ENCODE measurements at places on chromosomes 7 and 10.

DNA sequence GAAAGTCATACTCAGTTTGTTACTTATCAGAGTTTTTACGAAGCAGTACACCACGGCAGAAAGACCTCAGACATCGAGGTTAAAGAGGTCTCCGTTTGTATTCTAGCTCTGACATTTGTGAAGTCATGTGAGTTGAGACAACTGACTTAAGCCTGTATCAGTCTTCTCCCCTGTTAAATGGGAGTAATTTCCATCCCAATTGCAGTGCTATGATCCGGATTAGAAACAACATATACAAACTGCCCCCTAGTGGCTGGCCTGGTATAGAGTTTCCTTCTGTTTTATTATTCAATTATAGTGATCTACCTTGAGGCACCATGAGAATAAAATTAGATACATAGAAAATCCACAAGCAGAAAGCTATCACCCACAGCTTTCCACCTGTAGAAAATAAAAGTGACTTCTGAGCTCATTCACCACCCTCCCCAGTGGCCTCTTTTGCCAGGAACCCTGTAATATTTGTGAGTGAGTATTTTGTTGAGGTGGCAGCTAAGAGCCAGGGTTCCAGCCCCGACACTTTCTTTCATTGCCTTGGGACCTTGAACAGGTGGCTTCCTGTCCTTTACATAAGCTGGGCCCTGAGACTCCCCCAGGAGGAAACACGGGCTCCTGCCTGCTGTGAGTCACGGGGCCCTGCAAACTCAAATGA is 607.2 kb upstream of the MGMT start:
- peak; percentile 39 for DNase-seq

DNA sequence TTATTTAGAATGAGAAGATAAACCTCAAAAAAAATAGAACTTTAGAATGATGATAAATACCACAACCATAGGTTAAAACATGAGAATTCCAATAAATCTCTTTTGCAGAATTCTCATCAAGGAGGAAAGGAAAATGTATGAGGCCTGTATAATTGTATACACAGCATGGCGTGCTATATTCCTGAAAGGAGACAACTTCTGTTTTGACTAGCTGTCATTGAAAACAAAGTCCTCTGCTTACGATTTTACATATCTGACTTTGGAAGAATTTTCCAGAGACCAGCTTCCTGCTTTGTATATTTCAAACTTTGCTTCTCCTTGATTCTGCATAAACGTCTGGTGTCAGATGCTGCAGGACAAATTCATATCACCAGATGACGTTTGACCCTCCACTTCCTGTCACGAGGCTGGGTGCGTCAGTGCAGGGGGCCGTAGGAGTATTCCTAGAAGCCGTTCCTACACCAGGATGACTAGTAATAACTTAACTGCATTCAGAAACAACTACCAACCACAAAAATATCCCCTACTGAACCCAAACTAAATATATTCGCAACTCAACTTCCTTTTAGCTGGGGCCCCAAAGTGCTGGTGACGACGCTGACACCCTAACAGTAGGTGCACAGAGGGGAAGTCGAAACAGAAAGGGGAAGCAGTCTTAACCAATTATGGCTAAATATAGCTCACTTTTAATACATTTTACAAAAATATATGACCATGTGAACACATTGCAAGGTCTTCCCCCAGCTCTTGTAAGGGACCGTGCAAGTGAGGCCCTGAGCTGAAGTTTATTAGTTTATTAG is 178.6 kb upstream of the INHBA start:
- DNase-seq, result no peak

- DNase-seq, result no peak
Observed at GRCh38 chr10:74491014-74491413, 335.4 kb upstream of the KAT6B start.

GRCh38 chr7:102236592-102237287 is 49.9 kb upstream of the SH2B2 start:
- peak; percentile 51 for DNase-seq

- no peak for DNase-seq
Observed at GRCh38 chr7:44338600-44338999, 13.2 kb upstream of the CAMK2B start.

DNA sequence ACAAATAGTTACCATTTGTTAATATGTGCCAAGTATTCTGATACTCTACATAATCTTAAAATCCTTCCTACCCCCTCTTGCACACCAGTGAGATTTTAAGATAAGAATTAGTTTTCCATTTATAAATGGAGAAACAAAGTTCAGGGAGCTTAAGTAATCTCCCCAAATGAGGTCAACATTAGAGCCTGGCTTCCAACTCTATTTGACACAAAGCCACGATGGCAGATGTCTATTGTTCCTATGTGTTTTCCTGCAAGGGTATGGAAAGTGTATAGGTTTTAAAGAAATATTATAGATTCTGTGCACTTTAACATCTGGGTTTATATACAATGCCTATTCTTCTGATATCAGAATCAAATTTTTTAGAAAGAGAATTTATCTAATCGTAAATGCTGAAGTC is 143.9 kb upstream of the SEMA3C start:
- DNase-seq, result no peak

GRCh38 chr10:32112055-32112454 is 55.8 kb upstream of the KIF5B start:
- DNase-seq, result peak; percentile 50

DNA sequence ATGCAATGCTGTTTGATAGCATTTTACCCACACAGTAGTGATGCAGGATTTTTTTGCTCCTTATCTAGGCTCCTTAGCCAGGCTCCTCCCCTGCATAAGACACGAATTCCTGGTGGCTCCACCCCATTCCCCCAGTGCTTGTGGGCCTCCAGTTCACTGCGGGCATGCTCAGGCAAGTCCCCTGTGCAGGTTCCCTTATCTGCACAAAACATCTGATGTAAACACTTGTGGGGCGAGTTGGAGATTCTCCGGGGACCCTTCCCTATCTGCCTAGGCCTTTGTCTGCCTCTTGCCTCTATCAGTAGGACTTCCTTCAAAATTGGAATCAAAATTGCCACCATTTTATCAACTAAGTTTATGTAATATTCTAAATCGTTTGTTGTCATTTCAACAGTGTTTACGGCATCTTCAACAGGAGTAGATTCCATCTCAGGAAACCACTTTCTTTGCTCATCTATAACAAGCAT is 5.4 kb upstream of the STK17A start:
- DNase-seq, result peak; percentile 38

- no peak for DNase-seq
Observed at GRCh38 chr10:52249850-52250395, 64.2 kb upstream of the DKK1 start.

GRCh38 chr7:110119883-110120581 is 970.9 kb upstream of the LRRN3 start:
- DNase-seq, result no peak

DNA sequence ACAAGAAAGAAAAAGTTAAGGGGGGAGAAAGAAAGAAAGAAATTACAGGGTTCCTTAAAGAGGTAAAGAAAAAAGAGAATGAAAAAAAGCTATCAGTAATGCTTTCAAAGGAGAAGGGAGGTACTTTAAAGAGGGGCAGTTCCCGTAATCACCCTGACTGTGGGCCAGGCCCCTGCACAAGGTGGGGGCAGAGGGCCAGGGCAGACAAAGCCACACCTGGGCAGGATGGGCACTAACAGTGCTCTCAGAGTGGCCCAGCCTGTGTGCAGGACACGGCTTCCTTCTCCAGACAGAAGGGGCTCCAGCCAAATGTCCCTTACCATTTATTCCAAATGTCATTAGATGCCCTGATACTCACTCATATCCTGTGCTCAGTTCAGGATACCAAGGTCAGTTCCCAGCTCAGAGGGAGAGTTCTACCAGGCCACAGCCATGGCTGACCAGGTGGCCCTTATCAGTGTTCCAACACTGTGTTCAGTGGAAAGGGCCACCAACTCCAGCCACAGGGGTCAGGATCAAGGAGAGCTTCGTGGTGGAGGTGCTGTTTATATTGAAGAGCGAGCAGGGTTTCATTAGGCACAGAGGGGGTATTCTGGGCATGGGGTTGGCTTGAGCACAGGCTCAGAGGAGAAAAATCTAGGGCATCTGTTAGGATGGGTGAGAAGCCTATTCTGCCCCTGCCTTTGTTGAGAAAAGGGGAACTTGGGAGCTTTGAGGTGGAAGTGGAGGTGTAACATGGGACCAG is 29.9 kb downstream of the DPCD start:
- DNase-seq, result no peak

GRCh38 chr7:157032128-157032527 is 21.7 kb upstream of the MNX1 start:
- no peak for DNase-seq

DNA sequence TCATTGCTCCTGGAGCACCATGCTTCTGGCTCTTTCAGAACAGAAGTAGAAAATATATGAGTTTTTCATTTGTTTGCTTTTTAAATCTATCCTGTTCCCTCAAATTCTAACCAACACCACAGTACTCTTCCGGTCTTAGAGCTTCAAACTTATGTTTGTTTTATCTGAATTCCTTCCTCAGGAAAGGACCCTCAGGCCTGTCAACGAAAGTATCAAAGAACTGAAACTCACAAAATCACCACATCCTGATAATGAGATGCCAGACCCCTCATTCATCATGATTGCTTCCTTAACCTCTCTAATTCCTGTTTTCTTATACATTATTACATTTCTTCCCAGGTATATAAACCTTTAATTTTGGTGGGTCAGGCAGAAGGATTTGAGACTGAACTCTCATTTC is 135.2 kb downstream of the BMS1 start:
- DNase-seq, result no peak

GRCh38 chr10:34286136-34286739 is 528.9 kb downstream of the PARD3 start:
- peak; percentile 82 for DNase-seq

GRCh38 chr7:875051-875450 is 1.3 kb upstream of the GET4 start:
- DNase-seq, result no peak

DNA sequence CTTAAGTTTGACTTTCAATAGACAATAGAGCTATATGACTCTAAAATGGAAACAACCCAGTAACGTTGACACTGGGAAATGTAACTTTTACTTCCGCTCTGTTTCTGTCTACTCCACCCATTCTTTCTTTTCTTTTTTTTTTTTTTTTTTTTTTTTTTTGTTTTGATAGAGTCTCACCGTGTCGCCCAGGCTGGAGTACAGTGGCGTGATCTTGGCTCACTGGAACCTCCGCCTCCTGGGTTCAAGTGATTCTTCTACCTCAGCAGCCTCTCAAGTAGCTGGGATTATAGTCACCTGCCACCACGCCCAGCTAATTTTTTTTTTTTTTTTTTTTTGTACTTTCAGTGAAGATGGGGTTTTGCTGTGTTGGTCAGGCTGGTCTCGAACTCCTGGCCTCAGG is 13.9 kb downstream of the PRSS2 start:
- no peak for DNase-seq

DNA sequence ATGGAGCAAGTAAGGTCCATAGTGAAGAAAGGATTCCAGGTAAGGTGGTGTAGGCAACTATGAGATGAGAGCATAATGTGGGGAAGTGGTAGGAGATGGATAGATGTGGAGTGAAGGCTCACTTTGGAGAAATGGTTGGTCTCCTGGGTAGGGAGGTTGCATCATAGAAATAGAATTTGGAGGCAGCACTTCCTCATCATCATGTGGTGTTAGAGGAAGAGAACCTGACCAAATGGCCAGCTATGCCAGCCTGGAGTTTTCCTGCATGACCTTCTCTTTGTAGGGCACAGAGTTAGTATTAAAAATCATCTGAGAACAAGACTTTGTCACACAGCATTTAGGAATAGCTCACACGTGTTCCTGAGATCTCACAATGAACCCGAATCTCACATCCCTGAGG is 126.7 kb upstream of the CXCL12 start:
- no peak for DNase-seq

DNA sequence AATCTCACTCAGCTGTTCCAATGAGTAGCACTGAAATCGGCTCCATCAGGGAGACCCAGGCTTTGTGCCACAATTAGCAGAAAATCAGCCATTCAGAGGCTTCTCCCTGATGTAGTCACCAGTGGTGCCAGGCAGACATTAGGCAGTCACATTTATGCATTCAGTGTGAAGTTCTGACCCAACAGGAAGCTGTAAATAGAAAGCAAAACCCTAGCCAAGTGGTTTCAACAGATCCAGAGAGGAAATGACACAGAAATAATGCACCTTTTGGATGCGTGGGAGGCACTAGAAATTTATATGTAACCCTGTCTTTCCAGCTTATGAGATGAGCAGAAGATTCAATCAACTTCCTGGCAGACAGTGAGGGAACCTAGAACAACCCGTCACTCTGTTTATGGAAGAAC is 186.4 kb downstream of the PDE1C start:
- DNase-seq, result peak; percentile 55

DNA sequence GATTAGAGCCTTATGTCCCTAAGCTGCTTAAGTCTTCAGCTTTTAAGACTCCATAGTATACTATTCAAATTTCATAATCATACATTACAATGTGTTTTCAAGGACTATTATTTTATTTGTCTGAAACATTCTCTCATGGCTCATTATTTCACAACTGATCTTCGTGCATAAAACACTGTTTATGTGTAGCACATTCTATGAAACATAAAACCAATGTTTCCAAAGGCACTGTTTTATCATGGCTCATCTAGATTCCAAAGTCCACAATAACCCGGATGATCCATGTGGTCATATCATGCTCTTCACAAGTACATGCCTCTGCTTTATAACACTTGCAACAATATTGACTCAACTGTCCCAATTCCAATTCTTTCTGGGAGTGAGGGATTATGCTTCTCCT is 806.1 kb downstream of the TNS3 start:
- no peak for DNase-seq

DNA sequence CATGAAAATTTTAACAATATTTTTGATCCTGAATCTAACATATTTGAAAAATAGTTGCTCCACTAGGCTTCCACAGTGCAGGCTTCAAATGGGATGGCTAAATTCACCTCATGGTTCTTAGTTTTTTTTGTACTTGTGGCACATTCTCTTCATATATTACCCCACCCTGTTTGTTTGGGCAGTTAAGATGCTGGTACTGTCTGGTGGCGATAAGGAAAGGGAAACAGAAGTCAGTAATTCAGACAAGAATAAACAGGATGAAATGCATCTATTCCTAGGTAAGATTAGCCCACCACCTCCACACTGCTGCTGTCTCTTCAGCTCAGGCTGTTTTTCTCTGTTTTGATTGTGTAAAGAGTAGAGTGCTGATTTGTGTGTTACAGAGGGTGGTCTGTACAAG is 44.2 kb downstream of the GLRX3 start:
- no peak for DNase-seq

DNA sequence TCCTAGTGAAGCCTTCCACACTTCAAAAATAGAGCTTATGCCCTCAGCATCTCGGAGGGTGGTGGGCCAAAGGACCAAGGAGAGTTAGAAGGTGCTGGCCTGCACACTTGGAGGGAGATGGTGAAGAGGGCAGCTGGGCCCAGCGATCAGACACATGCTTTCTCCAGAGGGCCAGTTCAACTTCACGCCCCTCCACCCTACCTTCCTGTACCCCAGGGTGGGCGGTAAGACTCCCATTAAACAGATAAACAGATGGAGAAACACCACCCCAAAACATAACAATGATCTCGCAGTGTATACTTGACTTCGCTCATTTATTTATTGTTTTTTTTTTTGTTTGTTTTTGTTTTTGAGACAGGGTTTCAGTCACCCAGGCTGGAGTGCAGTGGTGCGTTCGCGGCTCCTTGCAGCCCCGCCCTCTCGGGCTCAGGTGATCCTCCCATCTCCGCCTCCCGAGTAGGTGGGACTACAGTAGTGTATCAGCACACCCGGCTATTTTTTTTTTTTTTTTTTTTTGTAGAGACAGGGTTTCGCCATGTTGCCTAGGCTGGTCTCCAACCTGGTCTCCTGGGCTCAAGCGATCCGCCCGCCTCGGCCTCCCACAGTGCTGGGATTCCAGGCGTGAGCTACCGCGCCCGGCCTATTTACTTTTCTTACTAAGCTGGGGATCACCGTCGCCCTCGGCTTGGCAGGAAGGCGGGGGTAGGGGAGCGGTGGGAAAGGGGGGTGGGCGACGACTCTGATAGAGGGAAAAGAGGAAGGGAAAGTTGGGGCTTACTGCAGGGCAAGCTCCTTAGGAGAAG is 1.8 kb downstream of the C10orf95 start:
- peak; percentile 67 for DNase-seq

Data from fibroblast of mammary gland (primary cell).